Bronchial epithelial cell (primary cell): ENCODE measurements at places on chromosomes 12 and 14.

GRCh38 chr12:71469258-71469750 lies 29.7 kb downstream of the LGR5 start:
- DNase-seq: peak; percentile 35

- no peak for DNase-seq
Observed at GRCh38 chr12:60165781-60166180, 570.0 kb downstream of the SLC16A7 start.

DNA sequence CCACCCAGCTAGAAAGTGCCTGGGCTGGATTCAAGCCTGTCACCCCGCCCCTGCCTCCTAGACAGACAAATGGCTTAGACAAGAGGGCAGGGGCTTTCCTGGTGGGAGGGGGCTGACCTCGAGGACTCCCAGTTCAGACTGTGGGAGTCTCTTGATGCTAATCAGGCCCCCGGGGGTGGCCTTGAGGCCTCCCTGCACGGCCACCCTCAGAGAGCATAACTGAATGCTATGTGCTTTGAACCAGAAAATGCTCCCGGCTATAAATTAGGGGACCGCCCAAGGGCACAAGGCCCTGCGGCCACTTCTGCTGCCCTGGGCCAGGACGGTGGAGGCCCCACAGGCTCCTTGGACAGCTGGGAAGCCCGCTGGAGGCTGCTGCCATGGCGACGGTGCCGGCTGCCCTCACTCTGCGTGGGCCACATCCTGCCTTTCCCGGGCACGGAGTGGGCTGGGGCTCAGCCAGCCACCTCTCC lies 111.0 kb upstream of the NCOR2 start:
- DNase-seq: no peak

- no peak for DNase-seq
Observed at GRCh38 chr12:31859232-31859977, 99.8 kb upstream of the RESF1 start.

DNA sequence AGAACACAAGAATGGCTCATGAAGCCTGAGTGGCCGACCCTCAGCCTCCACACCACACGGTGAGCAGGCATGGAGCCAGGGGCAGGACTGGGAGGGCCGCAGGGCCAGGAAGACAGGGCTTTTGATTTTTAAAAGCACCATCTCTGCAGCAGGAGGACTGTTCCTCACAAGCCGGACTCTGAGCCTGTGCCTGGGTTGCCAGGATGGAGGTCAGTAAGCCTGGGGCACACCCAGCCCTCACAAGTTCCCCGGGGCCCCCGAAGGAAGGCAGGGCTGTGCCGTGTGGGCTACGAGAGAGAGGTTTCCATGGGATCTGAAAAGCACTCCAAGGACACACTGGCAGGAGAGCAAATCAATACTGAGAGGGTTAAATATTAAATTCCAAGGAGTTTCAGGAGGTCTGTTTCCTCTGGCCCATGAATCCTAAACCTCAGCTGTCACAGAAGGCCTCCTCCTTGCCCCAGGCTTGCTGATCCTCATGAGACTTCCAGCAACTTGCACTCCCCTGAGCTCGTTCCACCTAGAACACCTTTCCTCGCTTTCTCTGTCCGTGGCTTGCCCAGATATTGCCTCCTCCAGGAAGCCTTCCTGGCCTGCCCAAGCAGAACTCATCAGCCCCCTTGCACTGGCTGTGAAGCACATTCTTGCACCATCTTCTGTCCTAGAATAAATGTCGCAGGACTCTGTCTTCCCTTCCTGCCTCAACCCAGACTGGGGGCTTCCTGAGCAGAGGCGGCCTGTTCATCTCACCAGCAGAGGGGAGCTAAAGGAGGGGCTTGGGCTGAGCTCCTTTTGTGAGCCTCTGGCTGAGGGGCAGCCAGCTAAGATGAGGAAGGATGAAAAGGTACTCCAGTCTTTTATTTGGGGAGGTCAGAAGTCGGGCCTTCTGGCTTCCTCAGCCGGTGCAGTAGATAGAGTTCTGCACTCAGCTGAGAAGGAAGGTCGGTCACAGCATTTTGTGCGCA lies 64.6 kb downstream of the CCDC88C start:
- no peak for DNase-seq

DNA sequence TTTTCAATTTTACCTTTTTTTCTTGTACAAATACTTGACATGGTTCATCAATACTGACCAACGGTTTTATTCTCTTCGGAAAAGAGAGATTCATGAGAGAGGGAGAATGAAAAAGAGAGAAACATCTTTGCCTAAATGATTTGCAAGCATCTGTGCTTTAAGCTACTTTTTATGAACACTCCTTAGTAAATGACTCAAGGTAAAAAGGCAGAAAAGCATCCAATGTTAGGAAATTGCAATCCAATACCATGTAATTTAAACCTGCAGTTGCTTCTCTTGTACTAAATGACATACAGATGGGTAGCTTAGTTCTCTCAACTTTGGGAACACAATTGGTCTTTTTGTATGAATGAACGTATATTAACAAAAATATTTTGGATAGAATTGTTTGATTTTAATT lies 46.1 kb downstream of the MSRB3 start:
- no peak for DNase-seq

DNA sequence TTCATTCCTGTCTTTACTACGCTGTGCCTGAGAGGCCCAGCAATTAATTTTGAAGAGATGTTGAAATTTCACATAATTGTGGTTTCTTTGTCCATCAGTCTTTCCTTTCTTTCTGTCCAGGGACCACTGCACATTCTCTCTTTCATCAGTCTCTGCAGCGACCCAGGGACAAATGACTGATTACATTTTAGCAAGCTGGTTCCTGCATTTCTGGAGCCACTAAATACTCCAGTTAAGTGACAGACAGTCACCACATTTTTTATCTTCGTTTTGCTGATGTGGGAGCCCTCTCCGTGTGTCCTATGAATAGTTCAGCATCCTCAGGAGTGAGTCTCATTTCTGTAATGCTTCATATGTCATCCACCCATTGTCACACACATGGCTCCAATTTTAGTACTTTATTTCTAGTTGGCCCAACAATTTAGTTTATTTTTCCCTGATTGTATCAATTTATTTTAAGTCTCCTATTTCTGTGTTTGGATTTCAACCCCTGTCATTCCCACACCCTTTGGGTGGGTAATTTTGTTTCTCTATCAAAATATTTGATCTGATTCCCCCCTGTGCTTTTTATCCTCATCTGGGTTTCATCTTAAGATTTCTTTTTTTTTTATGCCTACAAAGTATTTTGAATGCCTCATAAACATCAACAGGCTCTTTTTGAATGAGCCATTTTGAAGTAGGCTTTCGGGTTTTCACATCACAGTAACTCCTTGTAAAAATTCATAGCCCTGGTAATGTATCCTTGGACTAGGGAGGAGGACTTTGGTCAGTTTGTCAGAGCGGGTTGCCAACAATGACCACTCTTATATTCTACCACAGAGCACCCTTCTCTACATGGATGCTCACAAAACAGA lies 1196.5 kb downstream of the GALC start:
- no peak for DNase-seq

DNA sequence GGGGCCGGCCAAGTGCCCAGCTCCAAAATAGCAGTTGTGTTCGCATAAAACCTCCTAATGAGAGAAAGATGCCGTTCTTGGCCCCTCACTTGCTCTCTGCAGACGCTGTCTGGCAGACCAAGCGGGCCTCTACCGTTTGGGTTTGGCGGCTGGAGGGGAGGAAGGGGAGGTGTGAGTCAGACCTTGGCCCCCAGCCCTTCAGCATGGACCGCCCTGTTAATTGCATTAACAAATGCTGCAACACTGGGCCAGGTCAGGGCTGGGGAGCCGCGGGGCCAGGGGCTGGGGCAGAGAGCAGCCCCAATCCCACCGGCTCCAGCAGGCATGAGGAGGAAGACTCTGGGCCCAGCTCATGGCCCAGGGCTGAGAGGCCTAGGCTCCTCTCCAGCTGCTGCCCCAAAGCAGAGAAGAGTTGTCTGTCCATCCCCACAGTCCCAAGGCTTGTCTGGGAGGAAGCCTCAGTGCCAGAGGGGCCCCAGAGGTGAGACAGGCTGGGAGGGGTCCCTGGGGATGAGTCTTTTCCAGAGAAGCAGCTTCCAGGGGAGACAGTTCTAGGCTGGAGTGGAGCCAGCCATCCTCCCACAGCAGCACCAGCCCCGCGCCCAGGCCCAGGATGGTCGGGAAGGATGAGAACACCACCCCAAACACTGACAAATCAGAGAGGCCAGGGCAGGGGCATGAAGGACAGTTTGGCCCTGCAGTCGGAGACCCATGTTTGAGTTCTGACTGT lies 16.9 kb downstream of the LTBP2 start:
- no peak for DNase-seq

DNA sequence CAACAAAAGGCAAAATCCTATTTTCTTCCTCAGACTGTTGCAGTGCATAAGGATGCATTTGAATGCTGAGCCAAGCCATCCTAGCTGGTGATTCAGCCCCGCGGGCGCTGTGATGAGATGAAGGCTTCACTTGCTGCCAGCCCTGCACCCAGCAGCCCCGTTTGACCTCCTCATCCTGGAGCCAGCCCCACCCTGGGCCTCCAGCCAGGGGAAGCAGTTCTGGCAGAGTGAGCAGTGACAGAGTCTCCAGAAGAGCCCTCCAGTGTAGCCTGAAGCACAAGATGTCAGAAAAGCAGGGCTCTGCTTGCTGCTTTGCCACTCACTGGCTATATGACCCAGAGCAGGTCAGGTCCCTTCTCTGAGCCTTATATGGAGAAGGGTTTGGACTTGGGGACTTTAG lies 96.2 kb upstream of the HSPB8 start:
- DNase-seq: no peak

GRCh38 chr12:109389146-109389545 lies 41.4 kb downstream of the MYO1H start:
- no peak for DNase-seq
